ENCODE measurements at places on chromosomes 2 and 18.
A peak's percentile ranks its signal among the peaks of the same experiment; 100 is the strongest.

GRCh38 chr18:45621061-45621511 lies 5.8 kb downstream of the SLC14A2 start:
- peak; percentile 47 for DNase-seq

- DNase-seq, result no peak
These were observed 32.9 kb upstream of the PDCL3 start for GRCh38 chr2:100529900-100530299.

DNA sequence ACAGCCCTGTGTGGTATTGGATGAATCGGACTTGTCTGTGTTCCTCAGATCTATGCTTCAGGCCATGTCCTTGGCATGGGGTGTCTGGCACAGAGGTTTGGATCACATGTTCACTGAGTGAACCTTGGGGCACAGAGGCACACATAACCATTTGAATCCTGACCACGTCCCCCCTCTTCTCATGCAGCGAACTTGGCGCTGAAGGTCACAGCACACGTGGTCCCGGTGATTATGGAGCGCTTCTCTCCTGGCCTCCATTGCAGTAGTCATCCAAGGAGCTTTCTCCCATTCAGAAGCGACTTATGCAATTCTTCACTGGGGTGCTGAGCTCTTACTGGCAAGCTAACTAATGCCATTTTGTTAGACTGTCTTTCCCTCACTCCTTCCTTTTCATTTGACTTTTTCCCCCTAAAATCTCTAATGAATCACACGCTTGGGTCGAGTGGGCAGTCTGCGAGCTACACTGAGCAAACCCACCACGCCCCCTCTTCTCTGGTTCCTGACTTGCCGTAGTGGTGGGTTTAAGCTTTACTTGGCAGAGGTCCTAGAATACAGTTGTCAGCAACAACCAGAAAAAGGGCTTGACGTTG lies 59.4 kb downstream of the KCNG2 start:
- DNase-seq, result no peak

DNA sequence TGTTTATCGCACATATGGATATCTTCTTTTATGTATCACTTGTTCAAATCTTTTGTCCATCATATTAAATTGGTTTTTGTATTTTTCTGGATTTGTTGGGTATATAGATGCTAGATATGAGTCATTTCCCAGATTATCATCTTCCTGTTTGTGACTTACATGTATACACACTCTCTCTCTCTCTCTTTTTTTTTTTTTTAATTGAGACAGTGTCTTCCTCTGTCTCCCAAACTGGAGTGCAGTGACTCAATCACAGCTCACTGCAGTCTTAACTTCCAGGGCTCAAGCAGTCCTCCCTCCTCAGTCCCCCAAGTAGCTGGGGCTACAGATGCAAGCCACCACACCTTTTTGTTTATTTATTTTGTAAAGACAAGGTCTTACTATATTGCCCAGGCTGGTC lies 43.8 kb downstream of the XIRP2 start:
- no peak for DNase-seq

DNA sequence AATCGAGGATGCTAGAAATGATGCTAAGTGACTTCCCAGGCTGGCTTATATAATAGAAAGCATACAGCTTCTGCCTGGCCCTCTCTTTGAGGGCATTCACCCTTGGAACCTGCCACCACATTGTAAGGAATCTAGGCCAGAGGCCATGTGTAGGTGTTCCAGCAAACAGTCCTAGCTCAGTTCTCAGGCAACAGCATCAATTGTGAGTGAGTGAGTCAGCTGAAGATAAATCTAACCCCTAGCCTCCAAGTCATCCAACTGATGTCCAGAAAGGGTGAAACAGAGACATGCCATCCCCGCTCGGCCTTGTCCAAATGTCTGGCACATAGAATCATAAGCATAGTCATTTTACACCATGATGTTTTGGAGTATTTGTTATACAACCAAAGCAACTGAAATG lies 324.3 kb upstream of the KLHL14 start:
- no peak for DNase-seq

- no peak for DNase-seq
These were observed 22.0 kb downstream of the MYL12B start for GRCh38 chr18:3283908-3284307.

DNA sequence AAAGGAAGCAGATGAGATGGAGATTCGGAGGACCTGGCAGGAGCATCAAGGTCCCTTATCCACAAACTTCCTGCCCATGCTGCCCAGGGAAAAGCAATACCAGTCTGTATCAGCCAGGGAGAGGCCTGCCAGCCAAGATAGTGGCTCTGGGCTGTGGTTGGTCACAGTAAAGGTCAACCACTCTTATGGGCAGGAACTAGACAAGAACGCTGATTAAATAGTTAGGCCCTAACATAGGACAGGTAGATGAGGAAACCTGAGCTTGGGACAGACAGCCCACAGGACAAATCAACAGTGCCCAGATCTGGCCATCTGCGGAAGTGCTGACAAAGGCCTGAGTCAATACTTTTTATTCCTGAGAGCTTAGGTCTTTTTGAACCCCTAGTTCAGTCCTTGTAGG lies 10.7 kb downstream of the PSTPIP2 start:
- DNase-seq, result no peak

GRCh38 chr2:76080154-76080553 lies 369.4 kb upstream of the GCFC2 start:
- DNase-seq, result no peak

DNA sequence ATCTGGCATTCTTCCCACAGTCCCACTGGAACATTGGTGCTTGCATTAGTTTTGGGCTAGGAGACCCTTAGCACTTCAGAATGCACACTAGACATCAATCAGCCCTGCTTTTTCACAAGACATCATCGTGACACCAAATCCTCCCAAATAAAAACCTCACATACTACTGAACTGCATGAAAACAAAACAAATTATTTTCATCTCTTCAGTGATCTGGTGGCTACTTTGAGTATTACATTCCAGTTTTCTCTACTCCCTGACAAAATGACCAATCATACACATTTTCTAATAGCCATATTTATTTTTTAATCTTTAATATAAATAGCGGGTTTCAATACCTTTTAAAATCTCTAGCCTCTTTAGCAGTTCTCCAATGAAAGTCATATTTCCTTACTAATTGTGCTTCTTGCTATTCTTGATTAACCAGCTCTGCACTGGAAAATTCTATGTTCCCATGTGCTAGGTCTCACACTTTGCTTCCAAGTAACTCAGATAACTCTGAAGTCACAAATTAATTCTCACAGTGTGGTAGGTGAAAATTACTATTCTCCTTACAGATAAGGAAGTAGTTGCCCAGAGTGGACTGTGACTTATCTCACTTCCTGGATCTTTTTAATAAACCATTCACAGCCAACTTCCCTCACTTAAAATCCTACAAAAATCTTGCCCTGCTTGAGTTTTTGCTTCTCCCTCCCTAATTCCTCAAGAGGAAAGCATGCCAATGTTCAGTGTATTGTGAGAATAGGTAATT lies 82.5 kb upstream of the EPB41L3 start:
- no peak for DNase-seq

DNA sequence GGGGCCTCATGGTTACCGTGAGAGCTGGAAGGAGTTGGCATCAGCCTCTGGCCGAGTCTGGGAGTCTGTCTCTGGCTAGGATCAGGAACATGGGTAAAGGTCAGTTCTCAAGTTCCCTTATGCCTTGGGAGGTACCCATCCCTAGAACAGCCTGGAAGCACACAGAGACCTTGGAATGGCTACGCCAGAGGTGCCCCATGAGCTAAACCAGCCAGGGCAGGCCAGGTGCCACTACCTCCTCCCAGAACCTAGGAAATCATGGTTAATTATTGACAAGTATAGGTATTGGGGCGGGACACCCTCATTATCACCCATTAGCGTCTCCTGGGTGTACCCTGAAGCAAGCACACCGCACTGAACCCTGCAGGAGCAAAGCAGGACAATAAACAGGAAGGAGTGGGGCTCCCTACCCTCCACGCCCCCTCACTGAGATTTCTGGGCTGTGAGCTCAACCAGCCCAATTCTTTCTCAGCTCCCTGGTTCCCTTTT lies 3.0 kb upstream of the ASPRV1 start:
- no peak for DNase-seq

- no peak for DNase-seq
These were observed 70.3 kb downstream of the CHST9 start for GRCh38 chr18:27114842-27115241.

GRCh38 chr2:64875368-64875767 lies 113.8 kb upstream of the SLC1A4 start:
- no peak for DNase-seq

DNA sequence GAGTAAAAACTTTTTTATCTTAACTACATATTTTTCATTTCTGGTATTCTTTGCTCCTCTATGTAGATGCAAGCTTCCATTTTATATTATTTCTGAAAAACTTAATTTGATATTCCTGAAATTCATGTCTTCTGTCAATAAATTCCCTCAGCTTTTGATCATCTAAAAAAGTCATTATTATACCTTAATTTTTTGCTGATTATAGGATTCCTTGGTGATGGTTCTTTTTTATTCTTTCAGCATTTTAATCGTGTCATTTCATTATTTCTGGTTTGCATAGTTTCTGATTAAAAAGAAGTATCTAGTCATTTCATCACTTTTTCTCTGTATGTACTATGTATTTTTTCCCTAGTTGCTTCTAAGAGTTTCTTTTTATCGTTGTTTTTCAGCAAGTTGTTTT lies 241.8 kb upstream of the CYP26B1 start:
- no peak for DNase-seq

DNA sequence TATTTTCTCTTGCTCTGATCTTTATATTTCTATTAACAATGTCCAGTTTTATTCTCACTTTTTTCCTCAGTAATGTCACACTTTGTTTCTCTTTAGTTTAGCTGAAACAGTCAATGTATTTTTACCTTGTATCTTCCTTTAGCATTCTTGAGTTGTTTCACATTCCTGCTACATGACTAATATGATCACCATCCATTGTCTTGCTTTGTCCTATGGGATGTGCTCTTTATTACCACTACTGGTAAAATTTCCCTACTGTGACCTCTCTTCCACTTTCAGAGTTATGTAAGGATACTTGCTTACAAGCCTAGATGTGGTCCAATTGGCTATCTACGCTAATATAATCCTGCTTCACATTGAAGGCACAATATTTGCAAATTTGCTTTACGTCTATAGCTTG lies 457.9 kb downstream of the PIK3C3 start:
- no peak for DNase-seq

- DNase-seq, result no peak
These were observed 18.9 kb upstream of the MAL start for GRCh38 chr2:95006588-95006987.

DNA sequence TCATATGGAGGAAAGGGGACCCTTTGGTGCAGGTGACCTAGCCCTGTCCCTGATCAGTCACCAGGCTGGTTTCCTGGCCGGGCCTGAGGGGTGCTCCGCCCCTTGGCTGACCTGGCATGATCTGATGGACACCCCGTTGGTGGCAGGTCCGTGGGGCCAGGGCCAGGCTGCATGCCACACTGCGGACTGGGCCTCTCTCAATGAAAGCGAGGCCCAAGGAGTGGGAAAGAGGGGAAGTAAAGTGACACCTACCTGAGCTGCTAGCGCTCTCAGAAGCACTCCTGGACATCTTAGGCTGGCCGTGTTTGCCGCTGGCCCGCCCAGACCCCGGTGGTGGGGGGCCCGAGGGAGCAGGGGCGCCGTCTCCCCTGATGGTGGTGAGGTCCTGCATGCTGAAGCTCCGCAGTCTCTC lies 33.1 kb downstream of the MRPL35 start:
- no peak for DNase-seq

Measured in T-helper 2 cell (primary cell).